ENCODE measurements at places on chromosomes 3 and 15. TPM values are rescaled to one million over a fixed set of nuclear protein-coding genes. Genes with fewer than 3 reads are reported as not detected.

- no peak for DNase-seq
These were observed 79.4 kb upstream of the CADPS start for GRCh38 chr3:62954580-62954979.

DNA sequence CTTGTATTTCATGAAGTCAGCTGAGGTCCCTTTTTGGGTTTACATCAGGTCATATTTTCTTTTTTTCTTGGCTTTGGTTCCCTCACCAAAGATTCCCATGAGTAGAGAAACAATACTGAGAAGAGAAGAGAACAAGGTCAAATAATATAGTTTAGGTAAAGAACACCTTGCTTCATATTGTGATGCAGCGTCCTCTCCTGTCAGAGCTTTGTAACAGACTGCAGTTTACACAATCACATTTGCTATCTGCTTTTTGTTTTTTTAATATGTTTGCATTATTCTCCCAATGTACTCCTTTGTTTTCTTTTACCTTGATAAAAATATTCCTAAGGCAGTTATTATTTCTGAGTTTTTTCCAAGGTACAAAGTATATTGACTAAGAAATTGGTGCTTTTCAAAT lies 283.2 kb downstream of the SHOX2 start:
- no peak for DNase-seq

GRCh38 chr3:45807133-45807532 lies 10.8 kb upstream of the SLC6A20 start:
- DNase-seq: no peak

DNA sequence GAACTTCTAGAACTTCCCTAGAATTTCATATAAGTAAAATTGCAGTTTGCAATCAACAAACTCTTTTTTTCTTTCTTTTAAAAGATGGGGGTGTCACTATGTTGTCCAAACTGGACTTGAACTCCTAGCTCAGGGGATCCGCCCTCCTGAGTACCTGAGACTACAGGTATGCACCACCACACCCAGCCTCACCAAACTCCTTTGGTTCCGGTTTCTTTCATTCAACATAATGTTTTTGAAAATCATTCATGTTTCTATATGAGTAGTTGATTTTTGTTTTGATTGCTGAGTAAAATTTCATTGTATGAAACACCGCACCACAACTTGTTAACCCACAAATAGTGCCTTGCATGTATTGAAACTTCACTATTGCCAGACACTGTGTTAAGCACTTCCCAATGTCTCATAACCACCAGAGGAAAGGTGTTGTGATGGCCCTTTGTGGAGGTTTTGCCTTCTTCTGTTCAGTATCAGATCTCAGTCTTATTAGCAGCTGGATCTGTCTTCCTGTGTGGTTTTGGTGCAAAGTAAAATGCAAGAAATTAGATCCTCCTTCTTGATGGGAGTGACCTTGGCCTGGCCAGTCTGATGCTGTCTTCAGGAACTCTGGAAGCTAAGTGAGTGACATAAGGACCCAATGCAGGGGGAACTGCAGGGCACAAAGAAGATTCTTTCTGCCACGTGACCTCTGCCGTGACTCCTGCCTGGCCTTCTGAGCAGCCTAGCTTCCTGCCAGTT lies 78.8 kb upstream of the UBE2E1 start:
- DNase-seq: no peak

GRCh38 chr3:33659856-33660434 lies 58.1 kb downstream of the CLASP2 start:
- DNase-seq: no peak

DNA sequence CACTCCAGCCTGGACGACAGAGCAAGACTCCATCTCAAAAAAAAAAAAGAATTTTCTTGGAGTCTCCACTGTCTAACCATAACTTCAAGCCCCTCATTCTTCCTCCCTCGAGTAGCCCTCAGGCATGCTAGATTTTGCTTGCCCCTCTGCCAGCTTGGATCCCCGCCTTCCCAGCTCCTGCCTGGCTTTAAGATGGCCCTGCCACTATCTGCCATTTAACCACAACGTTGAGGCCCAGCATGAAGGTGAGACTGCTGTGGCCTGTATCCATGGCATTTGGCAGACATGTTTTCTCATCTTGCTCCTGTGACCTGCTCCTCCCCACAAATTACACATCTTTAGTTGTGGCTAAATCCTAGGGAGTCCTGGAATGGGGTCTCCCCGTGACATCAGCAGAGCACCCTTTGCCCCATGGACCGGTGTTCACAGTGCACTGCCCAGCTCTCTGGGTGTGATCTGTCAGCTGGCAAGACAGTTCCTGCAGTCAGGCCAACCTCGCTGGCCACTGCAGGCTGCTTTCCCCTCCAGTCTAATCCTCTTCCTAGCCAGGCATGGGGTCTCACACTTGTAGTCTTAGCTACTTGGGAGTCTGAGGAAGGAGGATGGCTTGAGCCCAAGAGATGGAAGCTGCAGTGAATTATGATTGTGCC lies 10.4 kb downstream of the VPS18 start:
- no peak for DNase-seq

- DNase-seq: no peak
These were observed 95.4 kb upstream of the CCDC80 start for GRCh38 chr3:112736386-112736785.

DNA sequence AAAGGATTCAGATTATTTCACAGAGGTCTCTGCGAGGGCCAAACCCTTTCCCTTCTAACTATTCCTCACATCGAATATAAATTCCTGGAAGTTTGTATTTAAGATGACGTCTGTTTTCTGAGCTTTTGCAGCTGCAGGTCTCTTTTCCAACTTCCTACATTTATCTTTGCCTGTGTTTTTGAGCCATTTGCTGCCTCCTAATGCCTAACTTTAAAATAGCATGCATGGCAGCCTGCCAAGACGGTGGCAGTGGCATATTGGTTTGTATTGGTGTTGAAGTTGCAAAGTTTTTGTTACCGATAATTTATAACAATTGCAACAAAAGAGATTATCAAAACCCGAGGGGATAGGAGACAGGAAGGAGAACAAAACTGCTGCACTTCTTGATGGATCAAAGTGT lies 187.1 kb upstream of the DNAJC19 start:
- DNase-seq: peak; percentile 40

The LINGO1 gene
- 14.0 TPM for polyA plus RNA-seq

The VWA5B2 gene
- polyA plus RNA-seq: 0.92 TPM

The SLC7A14 gene
- polyA plus RNA-seq: 1.6 TPM

Measured in right renal cortex interstitium (tissue), 3 donors.